SW480 (cell line): ENCODE measurements at places on chromosomes 11 and 22.

- DNase-seq, result peak; percentile 72
Observed at GRCh38 chr22:19943082-19944026, 1.7 kb upstream of the TXNRD2 start.

DNA sequence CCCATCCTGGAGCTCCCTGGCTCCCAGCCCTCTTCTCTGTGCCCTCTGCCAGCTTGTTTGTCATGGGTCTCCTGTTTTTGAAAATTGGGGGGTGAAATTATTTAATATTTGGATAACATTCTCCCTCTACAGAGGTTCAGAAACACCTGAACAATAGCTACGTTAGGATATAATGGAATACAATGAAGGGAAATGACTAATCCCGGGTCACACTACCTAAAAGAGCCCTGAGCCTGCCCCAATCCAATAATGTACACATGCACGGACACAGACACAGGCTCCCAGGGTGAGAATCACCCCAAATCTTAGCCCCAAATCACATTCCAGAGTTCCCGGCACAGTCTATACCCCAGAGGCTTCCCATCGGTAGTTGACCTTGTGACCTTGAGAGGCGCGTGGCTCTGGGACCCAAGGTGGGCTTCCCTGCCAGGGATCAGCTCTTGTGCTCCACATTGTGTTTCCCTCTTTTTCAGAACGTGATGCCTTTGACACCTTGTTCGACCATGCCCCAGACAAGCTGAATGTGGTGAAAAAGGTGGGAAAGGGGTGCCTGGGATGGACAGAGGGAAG lies 135.5 kb downstream of the PARVA start:
- DNase-seq, result no peak

GRCh38 chr11:78564490-78565467 lies 9.9 kb downstream of the NARS2 start:
- peak; percentile 54 for DNase-seq

DNA sequence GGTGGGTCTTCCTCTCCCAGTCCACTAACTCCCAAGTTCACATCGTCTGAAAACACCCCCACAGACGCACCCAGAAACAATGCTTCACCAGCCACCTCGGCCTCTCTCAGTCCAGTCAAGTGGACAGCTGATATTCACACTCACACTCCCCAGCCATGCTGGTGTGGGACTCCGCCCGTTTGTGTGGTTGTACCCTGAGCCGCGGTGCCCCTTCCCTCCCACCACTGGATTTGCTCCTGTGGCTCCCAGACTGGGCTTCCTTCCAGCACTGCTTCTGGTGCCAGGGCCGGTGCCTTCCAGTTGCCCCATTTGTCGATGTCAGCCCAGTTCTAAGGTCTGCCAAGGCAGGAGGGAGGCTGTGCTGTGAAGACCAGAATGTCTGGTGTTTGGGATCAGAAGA lies 37.9 kb upstream of the PLET1 start:
- DNase-seq, result no peak

- no peak for DNase-seq
Observed at GRCh38 chr11:128575961-128576350, 11.4 kb downstream of the ETS1 start.

GRCh38 chr11:13963169-13963948 lies 836 bp downstream of the SPON1 start:
- DNase-seq, result no peak

DNA sequence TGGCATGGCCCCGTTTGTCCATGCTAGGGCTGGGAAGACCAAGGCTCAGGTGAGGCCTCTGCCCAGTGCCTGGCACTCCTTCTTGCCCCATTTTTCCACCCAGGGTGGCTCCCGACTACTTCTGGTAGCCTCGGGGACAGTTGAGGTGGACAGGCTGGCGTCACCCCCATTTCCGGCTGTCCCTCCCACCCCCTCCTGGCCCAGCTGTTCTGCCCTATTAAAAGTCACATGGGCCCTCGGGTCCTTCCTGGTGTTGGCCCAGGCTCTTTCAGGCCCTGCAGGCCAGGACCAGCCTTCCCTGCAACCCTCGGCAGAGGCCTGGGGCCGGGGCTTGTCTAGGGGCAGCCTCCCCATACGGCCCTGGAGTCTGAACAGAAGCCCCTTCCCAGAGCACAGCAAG lies 9.5 kb downstream of the CD81 start:
- DNase-seq, result no peak

DNA sequence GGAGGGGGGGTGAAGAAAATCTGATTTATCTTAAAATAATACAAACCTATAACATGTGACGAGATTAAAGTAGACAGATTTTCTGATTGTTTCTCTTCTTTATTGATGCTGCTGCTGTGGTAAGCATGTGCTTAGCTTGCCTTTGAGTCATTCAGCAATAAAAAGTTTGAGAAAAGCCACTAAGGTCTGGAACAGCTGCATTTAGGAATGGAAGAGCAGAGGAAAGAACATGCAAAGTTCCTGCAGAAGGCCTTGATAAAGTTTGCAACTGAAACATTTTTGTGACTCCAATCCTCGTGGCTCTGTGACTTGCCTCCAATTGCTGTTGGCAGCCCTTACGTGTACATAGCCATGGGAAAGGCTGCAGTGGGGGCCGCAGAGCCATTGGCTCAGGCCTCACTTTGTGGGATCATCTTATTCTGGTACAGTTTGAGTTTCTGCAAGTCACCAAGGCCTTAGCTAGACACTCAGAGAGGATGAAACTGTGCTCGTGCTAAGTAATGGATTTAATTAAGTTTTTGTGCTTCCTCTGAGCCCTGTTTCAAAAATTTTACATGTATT lies 370.2 kb downstream of the AASDHPPT start:
- DNase-seq, result no peak

GRCh38 chr11:10641177-10641911 lies 52.2 kb downstream of the IRAG1 start:
- DNase-seq, result no peak

DNA sequence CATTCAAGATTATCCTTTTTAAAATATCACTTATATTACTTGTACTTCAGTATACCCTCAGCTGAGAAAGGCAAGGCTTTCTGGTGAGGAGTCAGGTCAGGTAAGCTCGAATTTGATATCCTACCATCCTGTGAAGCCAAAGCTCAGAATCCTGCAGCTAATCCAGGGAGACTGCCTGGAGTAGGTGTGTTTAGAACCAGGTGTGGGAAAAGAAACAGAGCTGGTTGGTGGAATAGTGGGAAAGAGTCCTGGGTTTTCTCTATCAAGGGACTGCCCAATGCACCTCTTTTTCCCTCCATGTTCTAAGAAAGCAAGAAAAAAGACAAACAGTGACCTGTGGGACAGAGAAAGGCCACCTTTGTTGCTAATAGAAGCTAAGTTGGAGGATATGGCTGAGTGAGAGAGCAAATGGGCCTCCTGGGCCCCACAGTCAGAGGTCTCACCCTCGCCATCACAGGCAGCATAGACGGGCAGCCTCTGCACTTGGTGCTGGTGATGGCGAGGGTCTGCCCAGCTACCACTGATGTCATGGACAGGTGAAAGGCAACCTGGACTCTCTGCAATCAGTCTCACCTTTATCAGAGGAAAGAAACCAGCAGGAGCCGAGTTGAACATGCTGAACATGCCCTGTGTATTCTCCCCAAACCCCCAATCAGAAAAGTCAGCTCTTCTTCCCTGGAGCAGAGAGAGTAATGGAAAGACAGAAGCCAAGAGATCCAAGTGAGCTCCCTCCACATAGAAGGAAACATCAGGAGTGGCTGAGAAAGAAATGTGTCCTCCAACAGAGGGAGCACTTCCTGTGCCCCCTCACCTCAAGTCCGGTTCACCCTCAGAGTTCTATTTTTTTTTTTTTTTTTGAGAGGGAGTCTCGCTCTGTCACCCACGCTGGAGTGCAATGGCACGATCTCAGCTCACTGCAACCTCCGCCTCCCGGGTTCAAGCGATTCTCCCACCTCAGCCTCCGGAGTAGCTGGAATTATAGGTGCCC lies 491.3 kb downstream of the BUD13 start:
- no peak for DNase-seq

DNA sequence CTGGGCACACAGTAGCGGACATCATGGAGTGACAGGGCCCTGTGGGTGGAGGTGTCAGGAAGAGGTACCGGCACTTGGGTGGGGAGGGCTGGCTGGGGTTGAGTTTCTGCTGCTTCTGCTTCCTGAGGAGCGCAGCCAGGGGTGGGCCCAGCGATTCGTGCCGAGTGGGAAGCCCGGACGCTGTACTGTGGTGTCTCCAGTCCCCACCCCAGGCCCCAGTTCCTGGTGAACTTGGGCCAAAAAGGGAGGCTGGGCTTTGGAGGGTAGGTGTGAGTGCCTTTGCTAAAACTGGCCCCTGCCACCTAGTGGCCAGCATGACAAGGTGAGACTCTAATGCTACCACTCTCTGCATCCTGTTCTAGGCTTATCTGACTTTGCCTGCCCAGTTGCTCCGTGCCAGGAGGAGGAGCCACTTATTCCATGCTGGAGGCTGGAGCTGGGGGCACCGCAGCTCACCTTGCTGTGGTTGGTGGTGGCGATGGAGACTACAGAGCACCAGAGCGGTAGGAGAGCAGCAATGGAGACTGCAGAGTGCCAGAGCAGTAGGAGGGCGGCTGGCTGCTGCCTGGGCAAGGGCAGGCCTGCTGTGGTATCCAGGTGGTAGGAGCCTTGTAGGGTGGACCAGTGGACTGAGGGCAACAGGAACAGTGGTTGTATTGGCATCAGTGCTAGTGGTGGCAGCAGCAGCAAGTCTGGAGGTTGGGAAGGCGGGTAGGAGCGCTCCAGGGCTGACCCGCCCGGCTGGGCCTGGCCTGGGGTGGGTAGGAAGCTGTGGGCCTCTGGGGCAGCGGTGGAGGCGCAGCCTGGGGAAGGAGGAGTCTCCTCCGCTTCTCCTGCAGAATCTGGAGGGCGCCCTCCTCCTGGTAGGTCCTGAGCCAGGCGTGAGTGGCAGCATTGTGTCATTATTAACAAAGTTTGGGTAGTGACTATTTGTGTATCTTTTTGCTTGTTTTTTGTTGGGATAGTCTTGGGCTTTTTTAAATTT lies 2.2 kb upstream of the RFPL2 start:
- DNase-seq, result peak; percentile 58

- DNase-seq, result no peak
Observed at GRCh38 chr11:126743628-126744027, 256.9 kb downstream of the KIRREL3 start.

GRCh38 chr11:61484541-61484940 lies 24.0 kb upstream of the LRRC10B start:
- no peak for DNase-seq

- DNase-seq, result no peak
Observed at GRCh38 chr11:5564259-5565019, 16.1 kb upstream of the OR52H1 start.

DNA sequence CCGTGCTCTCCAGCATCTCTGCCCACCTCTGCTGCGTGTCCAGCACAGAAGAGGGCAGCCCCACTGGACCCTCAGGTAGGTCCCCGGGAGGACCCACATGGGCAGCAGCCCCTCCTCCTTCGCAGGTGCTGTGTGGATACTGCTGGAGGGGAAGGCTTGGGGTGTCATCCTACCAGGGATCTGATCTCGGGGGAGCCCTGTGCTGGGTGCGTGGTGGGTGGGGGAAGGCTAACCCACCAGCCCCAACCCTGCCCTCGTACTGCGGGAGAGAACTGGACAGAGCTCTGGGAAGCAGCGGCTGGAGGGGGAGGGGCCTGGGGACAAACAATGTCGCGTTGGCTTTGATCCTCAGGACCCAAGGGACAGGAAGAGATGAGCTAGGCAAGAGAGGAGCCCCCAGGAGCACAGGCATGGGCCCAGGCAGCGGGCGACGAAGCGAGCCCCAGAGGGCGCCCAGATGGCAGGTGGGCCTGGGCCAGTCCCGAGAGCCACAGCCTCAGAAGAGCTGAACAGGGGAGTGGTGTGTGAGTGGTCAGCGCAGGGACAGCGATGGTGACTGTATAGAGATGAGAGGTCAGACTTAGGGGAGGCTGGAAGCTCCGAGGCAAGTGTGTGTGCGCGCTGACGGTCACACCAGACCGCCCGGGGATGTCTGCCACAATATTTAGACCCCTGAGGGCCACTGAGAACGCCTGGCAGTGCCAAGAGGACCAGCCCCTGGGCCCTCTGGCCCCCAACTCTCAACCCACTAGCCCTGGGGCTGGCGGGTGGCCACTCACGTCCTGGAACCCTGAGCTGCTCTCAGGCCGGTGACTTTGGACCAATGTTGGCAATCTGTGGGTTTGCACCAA lies 1.4 kb upstream of the PIM3 start:
- no peak for DNase-seq

GRCh38 chr22:23657727-23658126 lies 25.6 kb upstream of the DRICH1 start:
- DNase-seq, result no peak

DNA sequence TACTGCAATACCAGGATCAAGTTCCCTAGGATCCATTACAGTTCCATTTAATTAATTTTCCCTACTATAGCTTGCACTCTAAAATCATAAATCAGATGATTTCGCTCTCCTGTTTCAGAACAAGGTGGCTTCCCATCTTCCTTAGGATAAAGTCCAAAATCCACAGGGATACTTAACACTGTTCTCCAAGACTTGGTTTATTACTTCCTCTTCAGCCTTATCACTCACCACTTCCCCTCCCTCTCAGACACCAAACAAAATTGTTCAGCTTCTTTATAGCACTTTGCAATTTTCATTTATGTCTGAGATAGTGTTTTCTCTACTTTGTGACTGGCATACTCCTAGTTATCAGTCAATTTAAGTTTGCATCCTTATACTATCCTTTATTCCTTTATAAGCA lies 124.6 kb downstream of the GRIA4 start:
- no peak for DNase-seq

DNA sequence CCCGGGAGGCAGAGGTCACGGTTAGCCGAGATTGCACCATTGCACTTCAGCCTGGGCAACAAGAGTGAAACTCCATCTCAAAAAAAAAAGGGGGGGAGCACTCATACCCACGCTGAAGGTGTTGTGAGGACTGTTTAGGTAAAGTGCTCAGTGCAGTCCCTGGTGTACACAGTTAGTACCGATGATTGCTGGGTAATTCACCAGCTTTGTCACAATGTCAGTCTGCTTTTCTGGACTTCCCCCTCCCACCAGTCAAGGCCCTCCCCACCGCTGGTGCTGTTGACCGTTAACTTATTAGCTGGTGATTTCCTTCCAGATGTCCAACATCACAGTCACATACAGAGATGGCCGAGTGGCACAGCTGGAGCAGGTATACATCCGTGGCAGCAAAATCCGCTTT lies 11.9 kb downstream of the SNRPD3 start:
- DNase-seq, result no peak

DNA sequence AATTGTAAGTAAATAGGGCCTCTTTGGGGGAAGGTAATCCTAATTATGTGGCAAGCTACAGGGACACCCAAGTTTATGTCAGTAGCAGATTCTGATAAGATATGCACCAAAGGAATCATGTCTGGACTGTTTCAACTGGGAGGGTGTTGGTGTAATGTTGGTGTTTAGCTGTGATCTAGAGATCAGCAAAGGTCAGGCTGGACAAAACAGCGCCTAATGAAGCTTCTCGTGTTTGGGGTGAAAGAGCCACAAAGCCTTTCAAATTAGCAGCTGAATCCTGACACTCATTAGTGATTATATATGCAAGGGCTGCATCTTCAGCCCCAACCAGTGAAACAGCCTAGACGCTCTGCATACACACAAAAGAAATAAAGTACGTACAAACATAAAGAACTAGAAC lies 106.3 kb downstream of the MPPED2 start:
- DNase-seq, result no peak

GRCh38 chr22:37254867-37255233 lies 10.8 kb upstream of the RAC2 start:
- DNase-seq, result no peak

- DNase-seq, result no peak
Observed at GRCh38 chr22:44914026-44914721, 95.6 kb downstream of the PHF21B start.
